Putamen (tissue), 1 donor: ENCODE measurements at places on chromosomes 2 and 18.

- no peak for DNase-seq
Measured at GRCh38 chr2:190981333-190981732, 32.6 kb downstream of the STAT1 start.

- DNase-seq = no peak
Measured at GRCh38 chr2:192398236-192398635, 203.5 kb upstream of the TMEFF2 start.

- DNase-seq = peak; percentile 16
Measured at GRCh38 chr18:76234676-76235060, 260.4 kb downstream of the ZNF516 start.

- DNase-seq = no peak
Measured at GRCh38 chr2:72935611-72935957, 18.3 kb downstream of the EMX1 start.

GRCh38 chr18:7025194-7025593 lies 92.4 kb downstream of the LAMA1 start:
- DNase-seq = no peak

DNA sequence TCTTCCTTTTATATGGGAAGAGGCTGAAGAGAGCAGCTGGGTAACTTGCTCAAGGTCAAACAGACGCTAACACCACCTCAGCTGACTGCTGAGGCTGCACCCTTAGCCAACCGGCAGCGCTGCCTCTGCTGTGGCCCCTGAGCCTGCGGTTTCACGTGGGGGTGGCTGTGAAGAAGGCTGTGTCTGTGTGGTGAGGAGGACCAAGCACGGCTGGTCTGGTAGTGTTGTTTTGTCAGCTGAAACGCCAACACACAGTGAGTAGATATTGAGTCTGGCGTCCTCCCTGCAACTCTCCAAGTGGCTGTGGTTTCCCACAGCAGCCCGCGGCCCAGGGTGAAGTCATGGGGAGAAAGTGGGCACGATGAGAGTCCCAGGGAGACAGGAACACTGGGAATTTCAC lies 69.6 kb downstream of the THNSL2 start:
- no peak for DNase-seq
